ENCODE measurements at places on chromosomes 12 and 14. TPM values are rescaled to one million over a fixed set of nuclear protein-coding genes. Genes with fewer than 3 reads are reported as not detected.
A peak's percentile ranks its signal among the peaks of the same experiment; 100 is the strongest.

- DNase-seq = peak; percentile 72
Observed at GRCh38 chr14:53152887-53153701, at the start of gene DDHD1. Gene DDHD1 (minus strand): TSS chr14:53153323. CDS start chr14:53153098, 225 bp downstream.

GRCh38 chr12:62210422-62210821 is 49.8 kb upstream of the USP15 start:
- peak; percentile 62 for DNase-seq

SYNJ2BP gene
- 29.1 TPM for total RNA-seq

DNA sequence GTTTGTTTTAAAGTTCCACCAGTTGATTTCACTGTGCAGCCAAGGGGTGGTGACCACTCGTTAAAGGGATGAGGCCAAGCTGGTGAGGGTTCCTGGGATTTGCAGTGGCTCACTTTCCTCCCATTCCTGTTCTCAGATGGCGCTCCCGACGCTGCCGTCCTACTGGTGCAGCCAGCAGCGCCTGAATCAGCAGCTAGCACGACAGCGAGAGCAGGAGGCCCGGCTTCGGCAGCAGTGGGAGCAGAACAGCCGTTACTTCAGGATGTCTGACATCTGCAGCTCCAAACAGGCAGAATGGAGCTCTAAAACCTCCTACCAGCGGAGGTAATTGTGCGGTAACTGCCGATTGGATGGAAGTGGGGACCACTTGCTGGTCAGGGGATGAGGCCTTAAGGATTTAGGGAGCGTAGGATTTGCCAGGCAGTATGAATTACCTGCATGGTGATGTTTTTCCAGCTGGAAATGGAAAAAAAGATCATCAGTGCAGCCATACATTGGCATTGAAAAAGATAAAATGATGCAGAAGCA is 2.9 kb downstream of the TCHP start:
- no peak for DNase-seq

- DNase-seq = peak; percentile 62
Observed at GRCh38 chr12:108621161-108621560, 12.5 kb downstream of the SELPLG start.

DNA sequence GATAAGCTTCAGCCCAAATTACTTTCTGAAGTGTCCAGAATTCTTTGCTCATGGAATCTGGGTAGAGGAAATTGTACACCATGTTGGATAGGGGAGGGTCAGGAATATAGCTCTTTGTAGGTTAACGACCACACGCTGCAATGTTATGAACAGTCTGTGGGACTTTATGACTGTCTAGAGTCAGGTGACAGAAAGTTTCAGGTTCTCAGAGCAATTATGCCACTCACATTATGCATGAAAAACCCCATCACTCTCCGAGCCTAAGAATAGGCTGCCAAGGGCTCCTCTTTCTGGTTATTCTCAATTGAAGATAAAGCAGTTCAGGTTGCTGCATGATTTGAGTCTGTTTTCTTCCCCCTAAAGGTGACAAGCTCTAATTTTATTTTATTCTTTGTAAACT is 430.9 kb downstream of the ATP23 start:
- no peak for DNase-seq

DNA sequence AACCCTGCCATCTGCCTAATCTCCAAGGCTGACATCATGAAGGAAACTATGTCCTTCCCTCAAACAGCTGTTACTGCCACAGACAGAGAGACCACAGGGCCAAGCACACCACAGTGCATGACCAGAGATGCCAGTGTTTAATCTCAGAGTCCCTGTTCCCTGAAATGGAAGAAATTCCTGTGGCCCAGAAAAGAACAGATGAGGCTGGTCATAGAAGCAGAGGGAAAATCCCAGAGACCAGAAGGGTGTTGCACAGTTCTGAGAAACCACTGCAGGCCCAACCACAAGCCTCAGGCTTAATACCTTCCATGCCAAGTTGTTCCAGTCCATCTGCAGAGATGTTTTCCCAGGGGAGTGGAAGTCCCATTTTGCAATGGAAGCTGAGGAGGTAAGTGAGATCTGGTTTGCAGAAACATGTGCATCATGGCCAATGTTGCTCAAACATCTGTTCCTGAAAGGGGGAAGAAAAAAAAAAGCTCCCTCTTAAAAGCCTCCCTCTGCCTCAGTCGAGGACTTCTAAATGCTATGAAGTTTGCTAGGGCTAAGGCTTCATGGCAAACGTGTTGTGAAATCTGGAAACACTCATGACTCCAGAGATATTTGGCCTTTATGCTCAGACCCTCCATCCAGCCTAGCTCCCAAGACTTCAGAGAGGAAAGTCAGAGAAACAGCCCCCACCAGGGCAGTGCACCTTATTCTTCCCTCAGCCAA is 98.6 kb downstream of the SCARB1 start:
- no peak for DNase-seq

- no peak for DNase-seq
Observed at GRCh38 chr14:93548102-93548843, 117.5 kb downstream of the UNC79 start.

ASCL1 gene
- total RNA-seq = not detected

DNA sequence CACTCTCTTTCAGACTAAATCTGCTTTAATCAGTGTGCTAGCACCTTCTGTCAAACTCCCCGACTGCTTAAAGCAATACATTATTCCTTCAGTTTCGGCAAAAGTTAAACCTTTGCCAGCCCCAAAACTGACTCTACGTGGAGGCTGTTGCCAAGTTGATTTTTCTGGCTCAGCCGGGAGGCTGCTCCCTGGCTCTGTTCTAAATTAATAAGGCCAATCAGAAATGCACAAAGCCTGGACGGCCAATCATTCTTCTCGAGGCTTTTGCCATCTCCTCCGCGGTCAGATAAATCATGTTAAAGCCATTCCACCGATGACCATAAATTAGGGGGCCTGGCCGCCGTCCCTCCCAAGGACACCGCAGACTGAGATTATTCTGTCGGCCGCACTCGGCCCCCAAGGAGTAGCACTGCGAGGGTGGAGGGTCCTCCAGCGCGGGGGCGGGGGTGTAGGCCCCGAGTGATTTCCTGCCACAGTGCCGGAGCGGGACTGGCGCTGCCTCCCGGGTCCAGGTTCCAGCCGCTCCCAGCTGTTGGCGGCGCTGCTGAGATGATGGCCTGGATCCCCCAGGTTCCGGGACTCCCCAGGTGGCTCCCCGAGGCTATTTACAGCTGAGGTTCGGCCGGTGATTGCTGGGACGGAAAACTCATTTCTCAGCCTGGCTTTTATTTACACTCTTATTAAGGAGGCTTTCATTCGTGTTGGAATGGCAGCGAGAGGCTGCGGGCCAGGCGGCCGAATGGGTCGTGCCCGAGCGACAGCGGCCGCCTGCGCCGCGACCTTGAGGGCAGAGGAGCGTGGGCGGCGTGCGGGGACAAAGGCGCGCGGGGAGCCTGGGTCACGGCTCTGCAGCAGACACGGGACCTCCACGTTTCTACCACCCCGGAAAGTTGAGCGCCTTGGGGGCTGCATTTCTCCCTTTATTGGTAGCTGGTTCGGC is 165.1 kb downstream of the MON2 start:
- DNase-seq = peak; percentile 70

ALX1 gene
- total RNA-seq = not detected

GRCh38 chr12:13970803-13971202 is 10.6 kb downstream of the GRIN2B start:
- no peak for DNase-seq

DNA sequence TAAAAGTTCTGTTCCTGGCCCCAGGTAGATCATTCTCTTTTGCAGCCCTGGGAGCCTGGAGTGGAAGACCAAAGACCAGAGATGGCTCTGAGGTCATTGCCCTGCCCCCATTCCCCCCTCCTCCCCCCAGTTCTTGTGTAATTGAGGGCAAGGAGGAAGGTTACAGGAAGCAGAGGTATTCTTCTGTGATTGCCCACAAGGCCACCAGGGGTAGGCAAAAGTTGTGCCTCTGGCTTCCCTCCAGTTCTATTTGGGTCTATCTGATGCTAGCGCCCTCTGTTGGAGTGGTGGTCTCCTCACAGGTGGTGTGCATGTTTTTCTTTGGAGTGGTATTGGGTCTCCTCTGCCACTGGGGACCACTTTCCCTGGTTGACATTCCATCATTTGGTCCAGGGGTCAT is 41.2 kb upstream of the CRY1 start:
- DNase-seq = peak; percentile 15

- no peak for DNase-seq
Observed at GRCh38 chr14:22822016-22822570, 6.9 kb upstream of the SLC7A7 start.

PPP1R36 gene
- 1.3 TPM for total RNA-seq

- DNase-seq = no peak
Observed at GRCh38 chr12:104502638-104503037, 45.9 kb downstream of the CHST11 start.

- DNase-seq = no peak
Observed at GRCh38 chr12:104426926-104427546, 29.7 kb upstream of the CHST11 start.

GLIPR1L2 gene
- total RNA-seq = 0.05 TPM

Data from dermis blood vessel endothelial cell (primary cell).